ENCODE measurements at places on chromosomes 12 and 14.
A peak's percentile ranks its signal among the peaks of the same experiment; 100 is the strongest.

DNA sequence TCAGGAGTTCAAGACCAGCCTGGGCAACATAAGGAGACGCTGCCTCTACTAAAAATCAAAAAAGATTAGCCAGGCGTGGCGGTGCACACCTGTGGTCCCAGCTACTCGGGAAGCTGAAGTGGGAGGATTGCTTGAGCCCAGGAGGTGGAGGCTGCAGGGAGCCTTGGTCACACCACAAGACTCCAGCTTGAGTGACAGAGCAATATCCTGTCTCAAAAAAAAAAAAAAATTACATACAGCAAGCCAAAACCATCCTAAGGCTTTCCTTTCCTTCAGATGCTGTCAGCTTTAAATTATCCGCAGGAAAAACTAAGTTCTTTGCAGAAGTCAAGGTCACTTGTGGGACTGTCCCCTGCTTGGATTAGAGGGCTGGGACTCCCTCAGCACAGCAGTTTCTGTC, 1.3 kb downstream of the CS start:
- no peak for DNase-seq

DNA sequence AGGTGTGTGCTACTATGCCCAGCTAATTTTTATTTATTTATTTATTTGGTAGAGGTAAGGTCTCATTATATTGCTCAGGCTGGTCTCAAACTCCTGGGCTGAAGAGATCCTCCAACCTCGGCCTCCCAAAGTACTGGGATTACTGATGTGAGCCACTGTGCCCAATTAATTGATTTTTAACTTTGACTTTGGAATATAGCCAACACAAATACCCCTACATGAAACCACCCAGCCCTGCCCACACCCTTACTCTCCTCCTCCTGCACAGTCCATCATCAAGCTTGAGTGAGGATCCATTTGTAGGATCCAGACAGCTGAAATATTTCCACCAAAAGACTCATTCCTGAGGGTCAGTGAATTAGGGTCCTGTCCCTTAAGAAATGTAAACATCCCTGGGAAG, 3.3 kb upstream of the TEAD4 start:
- no peak for DNase-seq

DNA sequence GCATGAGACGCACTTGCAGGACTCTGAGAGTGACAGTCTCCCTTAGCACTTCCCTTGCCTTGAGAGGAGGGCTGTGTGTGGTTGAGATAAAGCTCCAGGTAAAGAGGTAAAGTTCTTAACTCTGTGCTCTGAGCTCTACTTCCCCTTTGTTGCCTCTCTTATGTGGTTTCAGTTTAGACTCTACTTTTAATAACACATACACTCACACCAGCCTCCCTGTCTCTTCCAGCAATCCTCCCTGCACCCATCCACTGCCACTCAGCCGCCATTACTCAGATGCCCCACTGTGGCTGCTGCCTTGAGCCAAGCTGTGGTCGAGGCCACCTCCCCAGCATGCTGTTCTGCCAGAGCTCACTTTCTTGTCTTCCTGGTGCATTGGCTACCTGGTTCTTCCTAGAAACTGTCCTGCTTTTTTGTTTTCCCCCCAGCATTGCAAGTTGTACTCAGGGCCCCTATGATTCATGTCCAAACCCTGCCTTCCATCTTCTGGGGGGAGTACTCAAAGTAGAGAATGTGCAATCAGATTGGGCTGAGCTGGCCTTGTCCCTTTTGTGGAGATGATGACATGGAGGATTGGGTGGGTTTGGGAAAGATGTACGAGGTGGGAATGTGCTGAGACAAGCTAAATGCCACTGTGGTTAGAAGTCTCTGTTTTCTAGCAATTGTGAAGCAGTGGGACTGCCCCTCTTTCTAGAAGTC, 115.5 kb upstream of the PARP11 start:
- no peak for DNase-seq

DNA sequence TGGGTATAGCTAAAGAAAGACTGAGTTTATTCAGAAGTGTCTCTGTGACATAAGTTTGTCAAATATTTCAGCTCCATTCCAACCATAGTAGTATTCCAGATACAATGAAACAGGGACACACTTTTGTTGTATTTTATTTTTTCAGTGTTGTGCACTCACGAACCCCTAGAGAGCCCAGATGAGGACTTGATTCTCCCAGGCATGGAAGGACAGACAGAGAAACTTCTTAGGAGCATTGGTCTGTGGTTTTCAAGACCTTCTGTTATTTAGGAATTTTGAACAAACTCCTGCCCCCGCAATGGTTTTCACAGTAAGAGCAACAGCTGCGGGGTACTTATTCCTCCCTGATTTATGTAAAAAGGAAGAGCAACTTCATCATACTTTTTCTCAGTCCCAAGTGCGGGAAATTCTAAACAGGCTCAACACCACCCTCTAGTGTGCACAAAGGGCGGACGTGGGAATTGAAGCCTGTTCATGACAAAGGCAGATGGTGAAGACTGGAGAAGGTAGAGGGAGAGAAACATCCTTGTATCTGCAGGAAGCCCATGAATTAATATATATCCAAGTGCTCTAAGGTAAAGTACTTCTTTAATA, 147.6 kb downstream of the PAH start:
- peak; percentile 74 for DNase-seq

DNA sequence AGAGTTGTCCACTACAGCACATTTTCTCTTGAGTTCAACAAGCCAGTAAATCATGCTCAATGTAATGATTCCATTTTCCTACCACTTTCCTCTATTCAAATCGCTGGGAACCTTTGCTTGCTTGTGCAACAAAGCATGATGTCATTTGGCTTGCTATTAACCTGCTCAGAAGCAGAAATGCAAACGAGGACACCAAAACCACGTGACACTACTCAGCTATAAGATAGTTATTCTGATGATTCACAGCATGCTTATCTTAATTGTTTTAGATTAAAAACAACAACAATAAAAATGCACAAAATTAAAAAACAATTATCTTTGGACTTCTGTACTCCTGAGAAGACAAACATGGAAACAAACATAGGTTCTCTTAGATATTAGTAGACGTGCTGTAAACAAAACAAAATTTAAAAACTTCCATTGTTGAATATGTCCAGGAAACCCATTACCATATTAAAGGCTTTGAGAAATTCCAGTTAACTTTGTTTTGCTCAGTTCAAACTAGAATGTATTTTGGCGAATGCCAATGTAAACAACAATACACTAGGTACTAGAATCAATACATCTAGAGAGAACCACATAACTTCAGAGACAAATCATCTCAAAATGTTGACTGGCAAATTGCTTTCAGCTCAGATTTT, 77.5 kb upstream of the KRAS start:
- DNase-seq: no peak

GRCh38 chr12:10567813-10568212, 45.6 kb downstream of the MAGOHB start:
- DNase-seq: no peak

- peak; percentile 47 for DNase-seq
Observed at GRCh38 chr12:3632754-3633153, 120.2 kb downstream of the CRACR2A start.

GRCh38 chr14:23102801-23103200, 2.0 kb downstream of the CIROP start:
- DNase-seq: no peak

GRCh38 chr12:3295646-3296408, 195.2 kb upstream of the PRMT8 start:
- no peak for DNase-seq

GRCh38 chr12:28313631-28314030, 123.4 kb downstream of the CCDC91 start:
- no peak for DNase-seq

DNA sequence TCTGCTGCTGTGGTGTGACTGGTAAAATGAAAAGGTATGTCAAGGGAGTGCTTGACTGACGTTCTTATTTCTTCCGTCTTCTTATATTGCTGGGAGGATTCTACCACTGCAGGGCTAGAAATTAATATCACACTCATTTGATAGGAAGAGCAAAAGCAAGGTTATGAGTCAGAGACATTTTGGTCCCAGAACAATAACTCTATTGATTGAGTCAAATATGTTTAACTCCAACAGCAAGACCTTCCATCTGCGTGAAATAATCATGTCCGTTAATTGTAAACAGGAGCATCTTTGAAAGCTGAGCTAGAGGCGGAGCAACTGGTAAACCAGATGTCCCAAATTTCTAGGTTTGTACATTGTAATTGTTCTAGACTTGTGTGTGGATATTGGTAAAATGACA, 1293.6 kb downstream of the AACS start:
- no peak for DNase-seq

DNA sequence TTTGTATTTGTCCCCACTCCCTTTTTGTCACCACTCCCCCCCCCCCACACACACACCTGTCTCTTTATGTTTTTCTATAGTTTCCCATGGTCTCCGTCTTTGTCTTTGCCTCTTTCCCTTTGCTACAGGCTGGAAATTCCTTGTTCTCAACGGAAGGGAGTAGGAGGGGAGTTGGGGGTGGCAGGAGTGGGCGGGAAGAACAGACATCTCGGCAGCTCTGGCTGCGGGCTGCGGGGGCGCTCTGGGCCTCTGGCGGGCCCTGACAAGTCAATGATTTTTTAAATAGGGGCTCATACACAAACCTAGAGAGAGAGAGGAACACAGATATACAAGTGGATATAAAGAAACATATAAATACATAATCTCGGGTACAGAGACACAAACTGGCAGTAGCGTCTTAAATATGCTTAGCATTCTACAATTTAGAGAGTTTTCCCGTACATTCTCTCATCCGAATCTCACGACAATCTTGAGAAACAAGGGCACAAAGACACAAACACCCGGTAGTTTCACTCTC, 2.4 kb upstream of the NAB2 start:
- DNase-seq: no peak

DNA sequence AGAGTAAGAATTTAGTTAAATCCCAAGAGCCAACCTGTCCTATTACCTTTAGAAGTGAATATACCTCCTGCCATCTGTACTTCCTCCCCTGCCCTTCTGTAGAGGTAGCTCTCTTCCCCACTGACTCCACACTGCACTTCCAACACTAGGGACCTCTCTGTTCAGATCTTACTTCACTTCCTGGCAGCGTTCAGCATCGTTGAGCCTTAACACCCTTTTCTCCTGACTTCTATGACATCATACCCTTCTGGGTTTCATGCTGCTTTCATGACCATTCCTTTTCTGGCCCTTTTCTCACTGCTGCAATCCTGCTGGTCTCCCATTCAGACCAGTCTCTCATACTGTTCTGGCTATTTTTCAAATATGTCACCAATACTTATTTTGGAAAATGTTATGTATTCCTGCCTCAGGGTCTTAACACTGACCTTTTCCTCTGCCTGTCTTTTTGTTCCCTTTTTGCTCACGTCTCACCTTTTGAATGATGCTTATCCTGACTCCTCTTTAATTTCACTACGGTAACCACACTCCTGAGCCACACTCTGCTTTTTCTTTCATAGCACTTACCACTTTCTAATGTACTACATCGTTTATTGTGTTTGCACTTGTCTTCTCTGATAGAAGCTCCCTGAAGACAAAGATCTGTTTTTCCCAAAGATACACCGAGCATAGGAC, 67.6 kb downstream of the PLEKHA5 start:
- no peak for DNase-seq

DNA sequence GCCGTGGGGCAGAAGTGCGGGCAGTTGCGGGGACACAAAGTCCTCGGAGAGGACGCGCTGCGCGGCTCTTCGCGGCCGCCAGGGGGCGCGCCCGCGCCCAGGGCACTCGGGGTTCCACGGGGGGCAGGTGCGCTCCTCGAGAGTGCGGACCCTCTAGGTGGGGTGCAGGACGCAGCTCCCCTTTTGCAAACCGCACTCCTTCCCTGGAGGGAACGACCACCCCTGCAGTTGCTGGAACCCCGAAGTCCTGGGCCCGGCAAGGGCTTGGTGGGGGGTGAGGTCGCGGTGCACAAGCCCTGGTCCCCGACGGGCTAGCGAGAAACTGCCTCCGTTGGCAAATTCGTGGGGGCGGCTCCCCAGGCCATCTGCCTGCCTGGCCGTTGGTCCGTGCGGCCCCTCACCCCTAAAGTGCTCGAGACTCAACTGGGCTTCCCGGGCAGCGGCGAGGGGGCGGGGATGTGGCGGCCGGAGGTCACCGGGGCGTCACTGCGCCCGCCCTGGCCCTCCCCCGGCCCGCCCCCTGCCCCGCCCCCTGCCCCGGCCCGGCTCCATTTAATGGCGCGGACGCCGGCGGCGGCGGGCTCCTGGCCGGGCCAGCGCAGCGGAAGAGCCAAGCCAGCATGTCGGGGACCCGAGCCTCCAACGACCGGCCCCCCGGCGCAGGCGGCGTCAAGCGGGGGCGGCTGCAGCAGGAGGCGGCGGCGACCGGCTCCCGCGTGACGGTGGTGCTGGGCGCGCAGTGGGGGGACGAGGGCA, at the start of gene ADSS1:
Gene ADSS1, plus strand, starts transcription at position 579 of the 756 bp plus-strand sequence. Its CDS starts 42 bp downstream, at position 621.
- DNase-seq: peak; percentile 80

DNA sequence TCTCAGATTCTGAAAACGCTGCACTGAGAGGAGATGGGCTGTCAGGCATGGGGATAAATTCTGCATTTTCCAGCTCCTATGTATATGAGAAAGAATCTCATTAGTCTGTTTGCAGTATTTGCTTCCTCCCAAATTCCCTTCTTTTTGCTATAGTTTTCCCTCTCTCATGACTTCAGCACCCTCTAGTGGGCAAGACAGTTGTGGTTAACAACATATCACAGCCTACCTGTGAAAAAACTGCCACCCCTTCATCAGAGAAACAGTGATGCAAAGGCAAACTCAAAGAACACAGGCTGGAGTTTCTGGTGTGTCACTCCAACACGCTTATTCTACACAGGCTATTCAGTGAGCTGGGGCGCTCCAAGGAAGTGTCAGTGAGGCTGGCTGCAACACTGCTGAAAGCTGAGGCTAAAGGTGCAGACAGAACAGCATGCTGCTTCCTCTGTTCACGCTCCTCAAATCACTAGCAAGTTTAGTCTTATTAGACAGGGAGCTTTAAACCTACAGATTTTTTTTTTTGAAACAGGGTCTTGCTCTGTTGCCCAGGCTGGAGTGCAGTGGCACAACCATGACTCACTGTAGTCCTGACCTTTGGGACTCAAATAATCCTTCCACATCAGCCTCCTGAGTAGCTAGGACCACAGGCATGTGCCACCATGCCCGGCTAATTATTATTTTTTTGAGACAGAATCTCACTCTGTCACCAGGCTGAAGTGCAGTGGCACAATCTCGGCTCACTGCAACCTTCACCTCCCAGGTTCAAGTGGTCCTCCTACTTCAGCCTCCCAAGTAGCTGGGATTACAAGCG, 19.3 kb downstream of the ZC2HC1C start:
- DNase-seq: no peak

GRCh38 chr12:49689785-49690184, 17.4 kb downstream of the FMNL3 start:
- DNase-seq: no peak

DNA sequence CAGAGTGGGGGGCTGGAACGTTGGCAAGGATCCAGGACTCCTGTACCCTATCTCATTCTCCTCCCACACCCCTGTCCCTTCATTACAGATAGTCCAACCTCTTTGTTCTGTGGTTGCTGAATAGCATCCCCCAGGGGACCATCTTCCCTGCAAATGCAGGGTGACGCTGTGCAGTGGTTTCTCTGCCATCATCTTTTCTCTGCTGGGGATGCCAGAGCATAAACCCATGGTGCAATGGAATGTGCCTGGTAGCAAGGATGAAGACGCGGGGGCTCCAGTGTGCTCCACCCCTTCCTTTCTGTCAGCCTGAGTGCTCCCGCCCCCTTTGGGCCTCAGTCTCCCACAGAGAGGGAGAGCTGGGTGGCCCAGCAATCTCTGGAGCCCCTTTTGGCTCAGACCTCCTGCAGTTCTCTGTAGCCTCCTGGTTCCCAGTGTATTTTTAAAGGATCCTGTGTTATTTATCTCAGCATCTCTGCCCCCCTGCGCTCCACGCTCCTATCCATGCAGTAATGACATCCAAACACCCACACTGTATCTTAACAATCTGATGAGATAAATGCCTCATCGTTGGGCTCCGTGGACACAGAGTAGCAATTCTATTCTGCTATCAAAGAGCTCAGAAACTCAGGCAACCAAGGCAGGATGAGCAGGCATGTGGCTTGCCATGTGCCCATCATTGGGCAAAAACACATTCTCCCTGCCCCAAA, 212.8 kb downstream of the CACNA1C start:
- no peak for DNase-seq
